HT-29 (cell line): ENCODE measurements at places on chromosomes 1 and 21.

DNA sequence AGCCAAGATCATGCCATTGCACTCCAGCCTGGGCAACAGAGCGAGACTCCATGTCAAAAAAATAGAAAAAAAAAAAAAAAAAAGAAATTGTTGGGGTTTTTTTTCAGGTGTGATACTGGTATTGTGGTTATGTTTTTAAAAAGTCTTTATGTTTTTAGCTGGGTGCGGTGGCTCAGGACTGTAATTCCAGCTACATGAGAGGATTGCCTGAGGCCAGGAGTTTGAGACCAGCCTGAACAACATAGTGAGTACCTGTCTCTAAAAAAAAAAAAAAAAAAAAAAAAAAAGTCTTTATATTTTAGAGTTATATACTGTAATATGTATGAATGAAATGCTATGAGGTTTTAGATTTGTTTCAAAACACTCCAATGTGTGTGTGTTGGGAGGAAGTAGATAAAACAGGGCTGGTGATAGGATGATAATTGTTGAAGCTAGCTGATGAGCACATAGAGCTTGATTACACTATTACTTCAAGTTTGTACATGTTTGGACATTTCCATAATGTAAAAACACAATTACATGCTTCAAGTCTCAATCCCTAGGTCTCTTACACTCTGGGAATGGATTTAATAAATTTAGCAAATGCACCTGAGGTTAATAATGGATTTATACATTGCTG, 30.2 kb upstream of the ATP5PO start:
- no peak for DNase-seq

DNA sequence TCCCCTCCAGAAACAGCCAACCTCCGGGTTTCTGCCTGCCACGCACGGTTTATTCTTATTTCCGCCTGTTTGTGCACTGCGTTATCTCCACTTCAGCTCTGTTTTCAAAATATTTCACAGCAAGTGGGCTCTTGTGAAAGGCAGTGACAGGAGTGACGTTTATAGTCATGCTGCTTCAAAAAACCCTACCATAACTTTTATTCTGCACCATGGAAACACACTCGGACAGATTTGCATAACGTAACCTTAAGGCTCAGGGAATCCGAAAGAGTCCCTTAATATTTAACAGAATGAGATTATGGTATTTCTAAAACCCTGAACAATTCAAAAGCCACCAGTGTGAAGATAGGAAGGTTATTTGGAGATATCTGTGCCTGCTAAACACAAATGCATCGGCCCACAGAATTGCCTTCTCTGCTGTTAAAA, 782 bp upstream of the SDE2 start:
- DNase-seq, result no peak

GRCh38 chr1:227731696-227732585, 3.2 kb downstream of the JMJD4 start:
- DNase-seq, result no peak

GRCh38 chr1:30635391-30635975, 87.9 kb downstream of the MATN1 start:
- no peak for DNase-seq

- DNase-seq, result no peak
These were observed 725.5 kb upstream of the CHRM3 start for GRCh38 chr1:238660849-238661248.

DNA sequence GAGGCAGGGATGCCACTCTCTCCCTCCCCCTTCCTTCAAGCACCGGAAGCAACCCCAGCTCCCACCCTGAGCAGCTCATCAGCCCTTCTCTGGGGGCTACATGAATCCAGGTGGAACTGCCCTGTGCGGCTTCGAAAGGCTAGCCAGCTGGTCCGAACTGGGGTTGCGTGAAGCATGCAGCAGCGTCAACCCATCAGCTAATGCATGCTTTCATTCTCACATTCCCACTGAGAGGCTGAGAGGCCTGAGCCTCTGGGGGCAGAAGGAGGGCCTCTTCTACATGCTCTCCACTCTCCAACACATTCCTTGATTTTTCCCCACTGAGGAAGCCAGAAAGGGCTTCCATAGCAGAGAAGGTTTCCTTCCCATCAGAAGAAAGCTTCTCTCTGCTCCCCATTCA, 5.6 kb downstream of the RXRG start:
- DNase-seq, result no peak

GRCh38 chr1:43272161-43272560, 2.4 kb downstream of the TMEM125 start:
- no peak for DNase-seq

- no peak for DNase-seq
These were observed 68.3 kb downstream of the ATG4C start for GRCh38 chr1:62852253-62852652.

DNA sequence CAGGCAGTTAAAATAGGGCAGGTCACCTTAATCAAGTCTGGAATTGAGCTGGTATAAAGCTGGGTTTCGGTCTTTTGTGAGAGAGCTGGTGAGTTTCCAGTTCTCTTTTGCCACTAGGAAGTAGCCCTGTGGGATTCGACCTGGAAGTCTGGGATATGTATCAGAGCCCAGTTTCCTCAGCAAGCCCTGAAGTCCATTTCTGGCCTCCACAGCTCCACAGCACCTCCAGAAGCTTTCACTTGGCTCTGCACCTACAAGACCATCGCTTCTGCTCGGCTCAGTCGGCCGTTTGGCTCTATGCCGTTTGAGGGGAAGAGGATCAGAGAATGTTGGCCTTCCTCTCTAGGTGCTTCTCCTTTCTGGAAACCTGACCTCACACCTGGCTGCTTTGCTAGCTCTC, 148.0 kb downstream of the GALNT2 start:
- peak; percentile 13 for DNase-seq

DNA sequence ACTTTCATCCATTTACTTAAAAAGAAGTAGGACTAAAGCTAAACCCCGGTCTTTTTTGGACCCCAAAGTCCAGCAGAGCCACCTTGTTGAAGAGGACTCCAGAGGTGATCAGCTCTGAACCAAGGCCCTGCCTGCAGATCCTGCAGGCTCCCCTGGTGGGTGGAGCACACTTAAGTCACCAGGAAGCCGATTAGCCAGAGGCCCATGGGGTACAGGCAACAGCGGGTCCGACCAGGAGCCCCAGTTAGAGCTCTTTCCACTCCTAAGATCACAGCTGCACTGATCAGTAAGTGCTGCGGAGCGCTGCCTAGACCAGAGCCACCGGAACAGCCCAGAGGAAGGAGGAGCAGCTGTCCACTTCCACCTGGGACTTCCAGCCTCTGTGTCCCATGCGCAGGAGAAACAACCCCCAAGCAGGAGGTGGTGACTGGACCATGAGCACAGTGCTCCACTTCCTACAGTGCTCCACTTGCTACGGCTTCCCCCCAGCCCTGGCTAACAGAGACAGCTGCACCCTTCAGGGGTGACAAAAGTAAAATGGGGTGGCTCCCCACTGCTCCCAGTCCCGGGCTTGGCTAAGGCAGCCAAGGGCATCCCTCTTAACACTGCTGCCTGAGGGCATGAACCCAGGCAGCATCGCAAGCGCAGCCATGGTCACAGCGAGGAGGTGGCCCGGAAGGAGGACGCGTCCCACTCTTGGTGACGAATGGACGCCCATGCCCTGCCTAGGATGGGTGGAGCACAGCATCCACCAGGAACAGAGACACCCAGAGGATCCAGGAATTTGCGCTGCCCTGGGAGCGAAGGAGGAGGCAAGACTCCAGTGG, 58.0 kb downstream of the NPHP4 start:
- no peak for DNase-seq

DNA sequence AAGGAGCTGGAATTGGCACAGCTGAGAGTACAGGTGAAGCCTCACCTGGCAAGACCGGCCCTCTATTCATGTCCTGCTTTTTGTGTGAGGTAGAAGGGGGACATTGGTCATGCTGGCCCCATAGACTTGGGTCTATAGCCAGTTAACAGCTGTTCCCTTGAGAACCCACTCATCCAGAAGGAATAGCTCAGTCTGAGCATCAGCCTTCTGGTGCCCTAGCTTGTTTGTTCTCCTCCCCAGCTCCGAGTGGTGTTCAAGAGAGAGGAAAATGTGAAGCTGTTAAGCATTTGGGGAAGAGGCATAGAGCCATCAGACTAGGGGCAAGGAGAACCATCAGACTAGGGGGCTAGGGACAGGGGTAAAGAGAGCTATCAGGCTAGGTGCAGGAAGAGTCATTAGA, 290.9 kb downstream of the SIPA1L2 start:
- DNase-seq, result no peak

GRCh38 chr21:27168084-27168483, 201.2 kb upstream of the ADAMTS5 start:
- DNase-seq, result no peak

- no peak for DNase-seq
These were observed 9.8 kb upstream of the SMAP2 start for GRCh38 chr1:40363721-40364120.

- peak; percentile 91 for DNase-seq
These were observed 27.5 kb upstream of the EPB41 start for GRCh38 chr1:28886731-28887418.

GRCh38 chr1:81974883-81975555, 174.3 kb downstream of the ADGRL2 start:
- no peak for DNase-seq

GRCh38 chr1:97572561-97572960, 348.3 kb downstream of the DPYD start:
- DNase-seq, result no peak

DNA sequence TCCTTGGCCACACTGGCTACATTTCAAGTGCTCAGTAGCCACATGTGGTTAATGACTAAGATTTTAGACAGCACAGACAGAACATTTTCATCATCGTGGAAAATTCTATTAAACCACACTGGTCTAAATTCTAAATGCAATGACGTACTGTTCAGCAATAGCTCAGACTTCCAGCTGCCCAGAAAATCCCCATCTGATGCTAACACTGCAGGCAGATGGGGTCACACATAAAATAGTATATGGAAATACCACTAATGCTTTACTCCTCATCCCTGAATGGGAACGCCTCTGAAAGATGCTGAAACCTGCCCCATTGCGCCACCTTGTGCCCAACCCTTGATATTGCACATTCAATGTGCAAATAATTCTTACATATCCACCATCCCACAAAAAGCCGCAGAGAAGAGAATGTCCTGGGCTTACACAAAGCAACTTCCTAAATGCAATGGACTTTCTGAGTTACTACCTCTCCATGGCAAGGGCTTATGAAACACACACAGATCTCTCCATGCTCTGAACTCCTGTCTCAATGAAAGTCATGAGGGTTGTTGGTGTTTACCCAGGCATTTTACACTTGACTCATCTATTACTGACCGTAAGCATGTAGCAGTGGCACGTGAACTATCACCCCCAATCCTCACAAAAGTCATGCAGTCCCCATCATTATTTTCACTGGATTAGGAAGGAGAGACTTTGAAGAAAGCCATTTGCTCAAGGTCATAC, 20.3 kb upstream of the SLC5A9 start:
- peak; percentile 80 for DNase-seq

GRCh38 chr1:89457046-89457445, 67.6 kb upstream of the LRRC8B start:
- DNase-seq, result no peak

GRCh38 chr21:18369115-18369514, 34.5 kb downstream of the TMPRSS15 start:
- peak; percentile 44 for DNase-seq

- DNase-seq, result no peak
These were observed 5.2 kb upstream of the LRRC8D start for GRCh38 chr1:89815611-89816010.

- no peak for DNase-seq
These were observed 28.9 kb upstream of the EPB41 start for GRCh38 chr1:28885472-28885877.

GRCh38 chr21:18518054-18518481, 114.5 kb upstream of the TMPRSS15 start:
- no peak for DNase-seq

GRCh38 chr21:28230559-28230958, 762.1 kb downstream of the LTN1 start:
- DNase-seq, result no peak

DNA sequence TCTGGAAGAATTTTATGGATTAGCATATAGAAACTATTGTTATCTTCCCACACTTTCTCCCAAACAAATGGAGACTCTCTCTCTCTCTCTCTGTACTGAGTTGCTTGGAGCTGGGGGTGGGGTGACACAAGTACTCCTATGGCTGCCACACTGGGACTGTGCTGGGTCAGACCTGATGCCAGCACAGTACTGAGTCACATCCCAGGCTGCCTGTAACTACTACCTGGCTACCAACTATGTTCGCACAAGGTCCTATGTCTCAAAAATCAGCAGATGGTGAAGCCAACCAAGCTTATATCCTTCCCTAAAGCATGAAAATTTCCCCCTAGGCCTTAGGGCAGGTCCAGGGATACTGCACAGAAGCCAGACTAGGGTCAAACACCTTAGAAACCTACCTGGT, 66.6 kb downstream of the FAF1 start:
- no peak for DNase-seq

- no peak for DNase-seq
These were observed 17.1 kb upstream of the A3GALT2 start for GRCh38 chr1:33338048-33338439.

DNA sequence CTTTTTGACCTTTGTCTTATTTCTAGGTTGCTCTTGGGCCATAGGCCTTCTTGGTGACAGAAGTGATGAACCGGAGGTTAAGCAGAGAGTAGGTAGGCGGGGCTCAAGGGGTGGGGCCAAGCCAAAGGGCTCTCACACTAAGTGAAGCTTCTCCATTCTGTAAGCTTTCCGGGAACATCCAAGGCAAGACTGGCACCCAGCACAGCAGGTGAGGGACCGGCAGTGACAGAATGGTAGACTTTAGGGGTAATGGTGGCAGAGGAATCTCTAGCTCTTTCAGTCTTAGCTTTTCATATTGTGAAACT, at the start of gene TNFAIP8L2:
TSS of gene TNFAIP8L2 (plus strand) at position 135 of the 305 bp plus-strand sequence. CDS start 2,049 bp downstream, outside the sequence.
- no peak for DNase-seq

DNA sequence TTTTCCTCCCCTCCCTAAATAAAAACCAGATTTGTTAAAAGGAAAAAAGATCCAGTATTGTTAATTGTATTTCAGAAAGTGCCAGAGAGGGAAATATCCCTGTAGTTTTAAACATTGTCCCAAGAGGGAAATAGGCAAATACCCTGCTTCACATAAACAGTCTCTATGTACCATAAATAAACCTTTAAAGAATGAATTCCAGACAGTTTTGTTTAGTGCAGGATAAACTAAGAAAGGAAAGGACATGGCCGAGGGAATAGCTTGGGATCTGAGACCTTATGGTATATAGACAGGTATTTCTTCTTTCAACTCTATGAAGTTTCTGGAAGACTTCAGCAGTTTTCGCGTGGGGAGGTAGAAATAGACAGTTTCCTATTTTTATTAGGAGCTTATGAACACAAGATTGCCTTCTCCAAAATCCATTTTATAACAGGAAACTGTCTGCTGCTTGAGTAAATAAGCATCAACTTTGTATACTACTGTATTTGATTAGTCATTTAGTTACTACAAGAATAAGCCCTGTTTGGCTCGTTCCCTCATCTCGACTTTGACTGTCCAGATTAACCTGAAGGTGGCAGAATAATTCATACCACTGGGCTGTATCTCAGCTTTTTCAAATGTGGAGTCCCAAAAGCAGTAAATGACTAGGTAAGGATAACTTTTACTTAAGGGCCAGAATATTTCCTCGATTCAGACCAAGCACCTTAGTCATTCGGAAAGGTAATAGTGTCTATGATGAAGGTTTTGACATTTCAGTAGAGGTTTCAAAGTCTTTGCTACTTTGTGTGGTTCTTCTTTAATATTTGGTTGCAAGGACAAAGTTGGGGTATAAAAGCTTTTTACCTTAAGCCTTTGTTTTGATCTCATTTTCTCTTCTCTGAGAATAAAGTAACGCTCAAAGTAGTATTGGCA, 177.5 kb downstream of the VPS13D start:
- peak; percentile 79 for DNase-seq
